ENCODE measurements at places on chromosomes 11 and 22.

GRCh38 chr11:130519128-130519932, 70.9 kb downstream of the ADAMTS15 start:
- no peak for DNase-seq

DNA sequence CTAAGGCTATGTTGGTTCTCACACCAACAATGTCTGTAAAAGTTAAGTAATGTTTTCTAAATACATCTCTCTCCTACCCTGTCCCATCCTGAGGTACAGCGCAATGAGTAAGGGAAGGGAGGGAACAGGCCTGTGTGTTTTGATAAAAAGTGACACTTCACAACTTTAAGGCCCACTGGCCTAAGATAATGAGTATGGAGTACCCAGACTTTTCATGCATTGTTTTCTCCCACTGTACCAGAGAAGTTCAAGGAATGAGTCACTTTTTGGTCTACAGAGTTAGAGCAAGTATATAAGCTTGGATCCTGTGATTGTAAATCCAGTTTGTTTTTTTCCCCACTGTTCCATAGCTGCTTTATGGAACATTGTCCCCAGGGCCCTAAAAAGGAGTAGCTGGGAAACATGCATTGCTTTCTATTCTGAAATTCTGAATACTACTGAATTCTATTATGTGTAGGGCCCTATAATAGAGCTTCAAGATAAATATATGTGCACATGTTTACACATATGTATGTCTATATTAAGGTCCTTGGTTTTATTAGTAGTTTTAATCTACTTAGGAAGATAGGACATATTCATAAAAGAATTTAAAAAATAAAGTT, 29.8 kb downstream of the KCNE3 start:
- DNase-seq: no peak

GRCh38 chr11:19524171-19524671, 188.4 kb upstream of the NAV2 start:
- no peak for DNase-seq

- DNase-seq: no peak
These were observed 31.3 kb downstream of the NAGA start for GRCh38 chr22:42039271-42039670.

DNA sequence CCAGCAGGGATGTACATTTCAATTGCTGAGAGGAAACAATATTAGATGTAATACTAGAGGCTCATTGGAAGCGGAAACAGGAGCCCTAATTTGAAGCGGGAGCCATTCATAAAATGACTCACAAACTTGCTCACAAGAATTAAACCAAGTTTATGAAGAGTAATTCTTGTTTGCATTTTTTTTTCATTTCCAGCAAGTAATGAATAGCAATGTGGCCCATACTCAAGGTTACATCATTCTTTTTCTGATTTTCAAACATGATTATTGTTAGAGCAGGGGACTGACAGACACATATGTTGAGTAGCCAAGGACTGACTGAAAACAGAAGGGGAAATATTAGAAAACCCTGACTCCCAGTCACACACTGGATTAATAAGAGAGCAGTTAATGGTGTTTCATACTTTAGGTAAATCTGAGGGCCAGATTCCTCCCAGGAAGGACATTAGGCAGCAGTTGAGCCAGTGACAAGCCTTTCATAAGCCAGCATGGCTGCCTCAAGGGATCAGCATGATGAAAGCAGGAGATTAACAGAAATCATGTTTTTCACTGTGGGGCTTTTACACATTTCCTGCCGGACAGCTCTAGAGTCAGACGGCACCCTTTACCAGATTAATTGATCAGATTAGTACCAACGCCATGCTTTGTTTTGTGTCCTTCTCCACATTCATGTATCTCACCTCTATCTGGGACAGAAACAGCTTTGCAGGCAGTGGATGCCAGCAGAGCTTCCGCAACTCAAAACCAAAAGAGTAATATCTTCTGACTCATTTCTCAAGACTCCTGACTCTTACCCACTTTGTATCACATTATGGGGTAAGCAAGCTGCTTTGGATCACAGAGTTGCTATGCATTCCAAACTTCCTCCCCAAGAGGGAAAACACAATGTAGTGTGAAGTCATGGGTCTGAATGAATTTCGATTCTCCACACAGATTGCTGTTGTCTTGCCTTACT, 831.6 kb downstream of the KCNA4 start:
- DNase-seq: no peak

Data from activated T-helper 1 cell treated with Interleukin-2 at 50 U/mL for 16 hours (primary cell).